Placental epithelial cell (primary cell): ENCODE measurements at places on chromosomes 1 and 21. TPM values are rescaled to one million over a fixed set of nuclear protein-coding genes. Genes with fewer than 3 reads are reported as not detected.

The PCP4 gene
- total RNA-seq = not detected in 2 replicates

The SLC25A34 gene
- total RNA-seq = 0.33 and 0.39 TPM in 2 replicates

The MX1 gene
- 2.4 TPM in 2 replicates for total RNA-seq

The SFN gene
- total RNA-seq = 146 and 266 TPM in 2 replicates

The LDLRAD2 gene
- 0.11 and 0.39 TPM in 2 replicates for total RNA-seq

The MAEL gene
- total RNA-seq = 0.39 and 0.76 TPM in 2 replicates
